Skin of body (tissue), 3 donors: ENCODE measurements at places on chromosomes 2 and 18. TPM values are rescaled to one million over a fixed set of nuclear protein-coding genes. Genes with fewer than 3 reads are reported as not detected.

DNA sequence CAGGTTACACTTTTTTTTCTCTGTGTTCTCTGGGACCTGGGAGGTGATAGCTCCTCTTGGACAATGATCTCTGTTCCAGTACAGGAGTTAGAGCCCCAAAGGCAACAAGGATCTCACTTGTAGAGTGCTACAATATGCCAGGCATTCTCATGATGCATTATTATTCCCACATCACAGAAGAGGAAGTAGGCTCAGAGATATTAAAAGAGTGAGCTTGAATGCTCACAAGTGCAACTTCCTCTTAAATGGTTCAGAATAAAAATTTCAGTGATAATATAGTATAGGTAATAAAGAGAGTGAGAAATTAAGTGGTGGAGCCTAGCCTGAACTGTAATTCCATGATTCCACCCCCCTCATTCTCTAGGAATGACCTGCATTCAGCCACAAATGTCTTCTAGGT is 21.4 kb downstream of the POLE4 start:
- no peak for DNase-seq

DNA sequence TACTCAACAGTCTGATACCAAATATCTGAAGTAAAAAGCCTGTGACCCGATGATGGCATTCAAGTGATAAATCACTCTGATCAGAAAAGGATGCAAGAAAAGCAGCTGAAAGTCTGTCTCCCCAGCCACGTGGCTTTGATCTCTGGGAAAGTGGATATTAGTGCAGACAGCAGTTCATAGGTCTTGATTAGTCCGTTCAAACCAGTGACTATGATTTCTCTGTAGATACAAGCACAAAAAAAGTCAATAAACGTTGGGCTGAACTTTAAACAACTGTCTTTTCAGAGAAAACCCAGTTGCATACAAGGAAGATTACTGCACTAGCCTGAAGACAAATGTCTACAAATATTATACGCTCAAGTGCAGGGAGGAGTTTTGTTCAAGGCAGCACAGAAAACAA is 107.7 kb upstream of the CDC42EP3 start:
- no peak for DNase-seq

DNA sequence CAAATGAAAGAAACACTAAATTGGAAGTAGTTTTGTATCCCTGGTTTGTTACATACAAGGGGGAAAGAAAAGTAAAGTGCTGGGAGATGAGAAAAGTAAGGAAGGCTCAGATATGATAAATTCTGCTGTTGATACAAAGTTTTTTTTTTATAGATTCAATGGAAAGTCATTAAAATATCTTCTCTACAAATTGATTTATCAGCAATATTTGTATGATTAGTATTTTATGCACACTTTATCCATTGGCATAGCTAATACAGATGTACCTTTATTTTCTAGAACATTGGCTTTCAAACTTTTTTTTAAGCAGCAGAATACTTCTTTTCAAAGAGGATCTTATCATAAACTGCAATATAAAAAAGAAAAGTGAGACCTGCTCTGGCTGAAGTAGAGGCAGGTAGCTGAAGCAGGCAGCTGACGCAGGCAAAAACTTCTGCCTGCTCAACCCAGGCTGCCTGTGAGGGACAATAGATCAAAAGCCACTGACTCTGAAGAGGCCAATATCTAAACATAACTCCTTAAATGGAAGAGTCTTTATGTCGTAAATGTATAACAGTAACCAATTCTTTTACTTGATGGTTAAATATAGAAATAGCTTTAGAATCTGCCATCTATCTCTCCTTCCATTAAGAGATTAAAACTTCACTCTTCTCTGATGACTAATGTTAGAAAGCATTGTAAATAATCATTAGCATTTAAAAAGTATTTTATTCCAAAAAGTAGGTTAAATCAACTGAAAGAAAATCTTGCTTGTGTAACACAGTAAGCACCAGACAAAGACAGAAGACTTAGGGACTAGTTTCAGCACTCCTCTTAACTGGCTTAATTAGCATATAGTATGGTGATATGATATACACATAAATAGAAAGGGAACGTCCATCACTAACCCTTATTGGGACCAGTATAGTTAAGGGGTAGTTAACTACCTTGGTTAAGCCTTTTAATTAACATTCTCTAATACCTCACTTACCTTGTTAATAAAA is 174.2 kb downstream of the SLC39A10 start:
- DNase-seq: no peak

DNA sequence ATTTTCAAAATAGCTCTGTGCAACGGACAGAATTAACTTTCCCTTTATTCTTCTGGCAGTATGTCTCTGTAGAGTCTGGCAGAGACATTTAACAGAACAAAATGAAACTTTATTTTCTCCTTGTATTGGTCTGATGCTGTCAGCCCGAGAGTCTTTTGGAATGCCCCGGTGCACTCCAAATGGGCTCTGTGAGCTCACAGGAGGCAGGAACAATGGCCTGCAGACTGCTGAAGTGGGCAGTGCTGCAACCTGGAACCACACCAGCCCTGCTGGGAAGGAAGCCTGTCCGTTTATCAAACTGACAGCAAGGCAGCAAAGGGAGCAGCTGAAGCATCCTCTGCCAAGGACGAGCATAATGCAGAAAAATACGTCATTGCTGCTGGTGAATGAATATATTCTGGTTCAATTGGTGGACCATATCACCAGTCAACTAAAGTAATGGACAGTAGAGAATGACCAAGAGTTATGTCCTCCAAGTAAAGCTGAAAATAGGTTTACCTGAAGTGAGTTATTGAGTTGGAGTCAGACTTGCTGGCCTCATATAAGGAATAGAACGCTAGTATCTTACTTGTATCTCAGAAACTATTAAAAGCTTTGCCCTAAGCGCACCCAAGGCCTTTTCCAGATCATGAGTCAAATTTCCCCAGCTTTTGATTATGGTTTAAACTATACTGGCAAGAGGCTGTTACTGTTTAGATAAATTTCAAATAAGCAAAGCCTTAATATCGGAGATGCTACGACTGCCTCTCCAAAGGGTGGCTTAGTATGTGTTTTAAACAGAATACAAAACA is 207.6 kb upstream of the TANK start:
- DNase-seq: peak; percentile 31

- no peak for DNase-seq
Measured at GRCh38 chr2:237701859-237702390, 74.5 kb downstream of the LRRFIP1 start.

GRCh38 chr2:158722266-158723105 is 72.6 kb upstream of the DAPL1 start:
- DNase-seq: no peak

DNA sequence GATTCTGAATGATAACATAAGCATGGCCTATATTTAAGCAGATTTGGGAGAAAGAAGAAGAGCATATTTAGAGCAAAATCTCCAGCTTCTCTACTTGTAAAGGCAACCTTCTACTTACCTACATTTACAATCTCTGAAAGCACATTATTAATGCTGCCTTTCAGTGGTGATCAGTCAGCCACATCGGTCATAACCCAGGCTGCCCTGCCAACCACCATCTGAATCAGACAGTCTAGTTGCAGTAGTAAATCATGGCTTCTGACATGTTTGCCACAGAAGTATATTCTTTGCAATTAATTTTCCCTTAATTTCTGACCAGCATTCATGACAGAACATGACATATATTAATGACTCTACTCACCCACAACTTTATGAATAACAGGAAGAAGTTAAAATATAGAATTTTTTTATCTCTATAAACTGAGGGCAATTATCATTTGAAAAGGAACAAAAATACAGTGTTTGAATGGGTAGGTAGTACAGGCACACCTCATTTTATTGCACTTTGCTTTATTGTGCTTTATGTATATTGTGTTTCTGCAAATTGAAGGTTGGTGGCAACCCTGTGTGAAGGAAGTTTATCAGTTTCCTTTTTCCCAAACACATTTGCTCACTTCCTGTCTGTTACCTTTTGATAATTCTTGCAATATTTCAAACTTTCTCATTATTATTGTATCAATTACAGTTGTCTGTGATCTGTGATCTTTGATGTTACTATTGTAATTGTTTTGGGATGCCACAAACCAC is 531.6 kb upstream of the CHAC2 start:
- DNase-seq: no peak

GRCh38 chr2:241895712-241896641 is 26.4 kb downstream of the RTP5 start:
- no peak for DNase-seq

GRCh38 chr2:66239655-66240054 is 195.3 kb upstream of the MEIS1 start:
- DNase-seq: no peak

GRCh38 chr2:185511925-185512324 is 226.7 kb upstream of the FSIP2 start:
- no peak for DNase-seq

DNA sequence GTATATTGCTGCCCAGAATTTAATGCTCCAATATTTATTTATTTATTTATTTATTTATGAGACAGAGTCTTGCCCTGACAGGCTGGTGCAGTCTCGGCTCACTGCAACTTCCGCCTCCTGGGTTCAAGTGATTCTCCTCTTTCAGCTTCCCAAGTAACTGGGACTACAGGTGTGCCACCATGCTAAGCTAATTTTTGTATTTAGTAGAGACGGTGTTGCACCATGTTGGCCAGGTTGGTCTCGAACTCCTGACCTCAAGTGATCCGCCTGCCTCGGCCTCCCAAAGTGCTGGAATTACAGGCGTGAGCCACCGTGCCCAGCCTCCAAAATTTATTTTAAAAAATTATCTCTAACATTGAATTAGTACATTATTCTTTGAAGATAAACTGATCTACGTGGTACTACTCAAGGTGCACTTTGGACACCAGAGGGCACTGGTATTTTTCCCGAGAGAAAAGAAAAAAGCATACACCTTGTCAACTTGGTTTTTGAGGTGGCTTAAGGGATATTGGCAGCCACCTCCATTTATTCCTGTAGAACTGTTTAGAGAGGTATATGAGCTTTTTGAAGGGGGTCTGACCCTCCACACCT is 1.4 kb upstream of the IDH1 start:
- DNase-seq: no peak

DNA sequence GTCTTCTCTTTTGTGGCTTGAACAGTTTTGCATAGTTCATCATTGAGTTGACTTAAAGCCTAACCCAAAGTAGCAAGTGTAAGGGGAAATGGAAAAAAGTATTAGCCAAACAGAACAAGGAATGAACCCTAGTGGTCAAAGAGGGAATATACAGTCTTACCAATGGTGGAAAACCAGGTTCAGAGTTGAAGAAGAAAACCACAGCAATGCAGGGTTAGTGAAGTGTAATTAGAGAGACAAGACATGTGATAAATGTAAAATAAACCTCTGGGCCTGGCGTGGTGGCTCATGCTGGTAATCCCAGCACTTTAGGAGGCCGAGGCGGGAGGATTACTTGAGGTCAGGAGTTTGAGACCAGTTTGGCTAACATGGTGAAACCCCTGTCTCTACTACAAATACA is 2.4 kb downstream of the TTN start:
- no peak for DNase-seq

DNA sequence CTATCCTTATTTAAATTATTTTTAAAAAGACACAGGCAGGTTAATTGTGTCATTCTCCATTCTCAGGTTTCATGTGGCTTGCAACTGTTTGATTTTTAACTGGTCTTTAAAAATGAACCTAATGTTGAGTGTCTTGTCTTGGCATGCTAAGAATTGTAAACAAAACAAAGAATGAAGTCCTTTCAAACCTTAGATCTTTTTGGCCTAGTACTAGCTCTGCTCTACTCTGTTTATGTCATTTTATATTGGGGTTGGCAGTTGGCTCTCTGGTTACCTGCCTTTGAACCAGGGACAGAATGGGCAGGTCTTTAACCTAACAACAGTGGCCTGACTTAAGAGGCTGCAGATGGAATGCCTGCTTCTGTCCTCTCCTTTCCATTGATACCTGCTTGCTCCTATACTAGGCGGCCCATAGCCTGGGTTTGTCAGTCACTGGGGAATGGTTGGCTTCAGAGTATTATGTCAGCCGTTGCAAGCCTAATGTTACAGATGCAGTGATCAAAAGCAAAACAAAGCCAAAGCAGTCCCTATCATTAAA is 85.5 kb downstream of the MTA3 start:
- no peak for DNase-seq

DNA sequence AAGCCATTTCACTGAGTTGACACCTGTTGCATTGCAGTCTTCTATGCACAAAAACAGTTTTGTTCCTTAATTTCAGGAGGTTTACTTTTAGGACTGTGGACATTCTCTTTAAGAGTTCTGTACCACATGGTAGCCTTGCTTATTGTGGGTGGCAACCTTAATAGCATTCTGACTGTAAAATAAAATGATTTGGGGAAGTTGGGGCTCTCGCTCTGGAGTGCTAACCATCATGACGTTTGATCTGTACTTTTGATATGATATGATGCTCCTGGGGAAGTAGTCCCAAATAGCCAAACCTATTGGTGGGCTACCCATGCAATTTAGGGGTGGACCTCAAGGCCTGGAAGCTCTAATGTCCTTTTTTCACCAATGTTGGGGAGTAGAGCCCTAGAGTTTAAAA is 3.4 kb downstream of the CTLA4 start:
- no peak for DNase-seq

DNA sequence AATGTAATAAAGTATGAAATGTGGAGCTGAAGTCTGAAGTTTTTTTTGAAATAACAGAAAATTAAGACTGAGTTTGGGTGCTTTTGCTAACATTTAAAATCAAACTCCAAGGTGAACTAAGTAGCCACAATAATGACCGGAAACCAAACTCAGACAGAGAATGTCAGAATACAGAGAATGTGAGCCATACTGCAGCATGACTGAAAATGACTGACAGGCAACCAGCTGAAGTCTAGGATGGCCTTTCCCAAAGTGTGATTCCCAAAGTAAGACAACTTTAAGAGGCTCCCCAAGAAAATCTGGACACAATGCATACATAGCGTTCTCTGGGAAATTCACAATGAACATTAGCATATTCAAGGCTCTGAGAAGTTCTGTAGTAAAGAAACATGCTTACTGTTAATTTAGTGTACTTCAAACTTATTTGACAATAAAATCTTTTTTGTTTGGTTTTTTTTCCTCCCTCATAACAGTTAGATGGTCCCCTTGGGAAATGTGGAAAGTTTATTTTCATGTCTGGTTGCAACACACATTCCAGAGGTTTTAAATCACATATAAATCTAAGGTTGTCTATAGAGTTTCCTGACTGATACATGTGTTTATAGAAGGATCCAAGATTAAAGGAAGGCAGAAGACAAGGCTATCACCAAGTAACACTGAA is 28.6 kb downstream of the PLA2R1 start:
- peak; percentile 7 for DNase-seq

- DNase-seq: no peak
Measured at GRCh38 chr2:156309167-156309566, 23.4 kb downstream of the NR4A2 start.

The BOK gene
- 17.9 TPM for total RNA-seq

The HOXD4 gene
- 5.4 TPM for total RNA-seq

The UPP2 gene
- total RNA-seq: not detected

The COL3A1 gene
- total RNA-seq: 14,030 TPM

The HRH4 gene
- total RNA-seq: 0.30 TPM

The PRSS56 gene
- not detected for total RNA-seq
